Breast epithelium (tissue), 4 donors: ENCODE measurements at places on chromosomes 6 and 20. TPM values are rescaled to one million over a fixed set of nuclear protein-coding genes. Genes with fewer than 3 reads are reported as not detected.

DNA sequence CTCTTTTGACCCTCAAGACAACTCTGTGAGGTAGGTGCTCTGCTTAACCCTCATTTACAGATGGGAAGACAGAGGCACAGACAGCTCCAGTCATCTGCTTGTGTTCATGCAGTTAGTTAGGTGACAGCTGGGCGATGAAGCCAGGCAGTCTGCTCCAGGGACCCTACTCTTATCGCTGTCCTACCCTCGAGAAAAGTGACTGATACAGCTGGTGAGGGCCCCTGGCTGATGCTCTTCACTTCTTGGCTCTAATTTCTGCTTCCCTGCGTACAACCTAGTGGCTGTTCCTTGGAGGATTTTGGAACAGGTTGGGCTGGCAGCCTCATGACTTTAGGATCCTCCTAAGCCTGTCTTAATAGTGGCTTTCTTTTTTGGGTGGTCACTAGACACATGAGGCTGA, 9.1 kb upstream of the TJAP1 start:
- DNase-seq = no peak

DNA sequence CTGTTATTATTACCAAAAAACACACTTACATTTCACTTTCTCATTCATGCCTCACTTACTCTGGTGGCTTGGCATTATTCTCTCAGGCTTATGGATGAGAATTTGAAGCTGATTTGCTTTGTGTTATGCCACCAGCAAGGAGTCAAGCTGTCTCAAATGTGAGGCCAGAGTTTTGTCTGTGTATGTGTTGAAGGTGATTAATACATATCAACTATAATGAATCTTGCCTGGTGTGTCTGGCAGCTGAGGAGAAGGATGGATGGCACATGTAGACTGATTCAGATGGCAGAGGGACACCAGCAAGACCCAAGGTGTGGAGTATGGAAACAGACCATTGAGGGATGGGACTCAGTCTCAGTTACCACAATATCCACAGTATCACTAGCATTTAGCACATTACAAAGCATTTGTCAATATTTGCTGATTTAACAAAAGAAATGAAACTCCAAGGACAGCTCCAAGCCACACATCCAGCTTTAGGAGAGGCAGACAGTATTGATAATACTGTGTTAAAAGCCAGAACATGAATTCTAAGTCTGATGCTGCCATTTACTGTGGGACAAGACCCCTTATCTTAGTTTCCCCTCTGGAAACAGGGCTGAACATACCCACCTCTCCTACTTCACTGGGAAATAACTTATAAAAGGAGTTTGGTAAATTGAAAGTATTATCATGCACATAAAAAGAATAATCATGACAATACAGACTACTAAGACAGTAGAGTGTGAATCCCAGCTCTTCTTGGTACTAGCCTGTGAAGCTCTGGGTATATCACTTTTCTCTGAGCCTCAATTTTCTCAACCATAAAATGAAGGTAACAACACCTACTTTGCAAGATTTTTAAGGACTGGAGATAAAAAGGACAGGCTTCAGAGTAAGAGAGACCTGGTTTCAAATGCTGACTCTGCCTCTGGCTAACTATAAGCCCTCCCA, 11.2 kb downstream of the BCL2L1 start:
- DNase-seq = no peak

- no peak for DNase-seq
Observed at GRCh38 chr6:132513831-132514545, 1.1 kb upstream of the STX7 start.

DNA sequence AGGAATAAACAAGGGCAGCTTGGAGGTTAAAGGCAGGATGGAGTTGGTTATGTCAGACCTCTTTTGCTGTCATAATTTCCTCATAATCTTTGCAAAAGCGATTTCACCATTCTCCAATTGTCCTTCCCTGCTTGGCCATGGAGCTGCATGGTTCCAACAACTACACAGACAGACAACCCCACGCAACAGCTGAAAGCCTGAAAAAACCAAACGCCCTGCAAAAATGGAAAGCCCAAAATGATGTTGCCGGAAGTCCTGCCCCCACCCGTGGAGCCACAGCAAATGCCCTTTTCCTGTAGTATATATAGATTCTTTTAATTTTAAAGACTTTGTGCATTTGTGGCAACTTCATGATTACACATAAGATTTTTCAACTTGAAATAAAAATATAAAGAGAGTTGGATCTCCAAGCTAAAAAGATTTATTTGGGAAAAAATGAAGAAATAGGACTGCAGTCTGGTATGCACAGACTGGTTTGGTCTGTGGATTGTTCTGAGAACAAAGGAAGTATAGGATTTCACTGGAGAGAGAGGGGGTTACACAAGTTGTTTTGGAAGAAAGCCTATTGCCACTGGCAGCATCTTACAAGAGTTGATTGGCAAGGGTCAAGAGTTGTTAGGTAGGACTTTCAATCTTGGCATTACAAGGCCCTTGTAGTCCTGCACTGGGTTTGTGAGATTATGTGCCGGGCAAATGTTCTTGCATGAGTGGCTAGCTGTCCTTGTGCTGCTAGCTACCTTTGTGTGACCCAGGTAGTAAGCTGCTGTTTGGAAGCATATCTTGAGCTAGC, 190.0 kb downstream of the C6orf118 start:
- DNase-seq = no peak

DNA sequence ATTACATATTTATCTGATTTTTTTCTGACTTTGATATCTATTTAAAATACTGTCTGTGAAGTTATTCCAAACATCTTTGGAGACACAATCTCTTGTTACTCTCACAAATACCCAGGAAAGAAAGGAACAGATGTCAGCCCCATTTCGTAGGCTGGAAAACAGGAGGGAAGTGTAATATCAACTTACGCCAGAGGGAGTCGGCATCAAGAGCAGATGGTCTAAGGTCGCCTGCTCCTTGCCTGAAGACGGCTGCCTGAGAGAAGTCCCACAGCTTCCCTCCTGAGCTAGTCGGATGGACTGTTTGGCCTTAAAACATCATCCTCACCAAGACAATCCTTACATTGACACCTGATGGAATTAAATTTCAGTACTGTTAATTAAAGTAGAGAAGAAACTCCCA, 13.4 kb downstream of the CST7 start:
- no peak for DNase-seq

GRCh38 chr6:137489046-137490005, 4.9 kb downstream of the OLIG3 start:
- DNase-seq = no peak

GRCh38 chr6:75281653-75282052, 2.9 kb downstream of the TMEM30A start:
- DNase-seq = no peak

DNA sequence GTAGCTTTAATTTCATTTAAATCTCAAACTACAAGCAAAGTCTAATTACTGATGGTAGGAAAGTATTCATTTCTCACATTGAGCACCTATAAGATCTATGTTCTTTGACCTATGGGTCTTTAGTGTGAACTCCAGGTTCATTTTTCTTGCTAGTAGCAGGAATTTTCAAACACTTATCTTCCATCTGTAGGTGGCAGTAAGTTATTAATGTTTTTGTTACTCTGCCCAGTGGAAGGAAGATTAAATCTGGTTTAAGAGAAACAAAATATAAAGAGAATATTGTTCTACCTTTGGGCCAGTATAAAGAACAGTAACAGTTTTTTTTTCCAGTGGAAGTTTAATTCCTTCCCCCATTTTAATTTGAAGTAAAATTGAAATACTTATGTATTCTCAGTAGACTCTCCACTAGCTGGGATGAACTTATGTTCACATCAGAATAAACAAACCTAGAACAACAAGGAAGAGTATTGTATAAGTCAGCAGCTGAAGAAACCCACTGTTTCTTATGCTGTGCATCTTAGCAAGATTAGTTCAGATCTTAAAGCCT, 328.2 kb downstream of the PHF3 start:
- no peak for DNase-seq

- DNase-seq = no peak
Observed at GRCh38 chr6:154537511-154538325, 27.2 kb upstream of the CNKSR3 start.

DNA sequence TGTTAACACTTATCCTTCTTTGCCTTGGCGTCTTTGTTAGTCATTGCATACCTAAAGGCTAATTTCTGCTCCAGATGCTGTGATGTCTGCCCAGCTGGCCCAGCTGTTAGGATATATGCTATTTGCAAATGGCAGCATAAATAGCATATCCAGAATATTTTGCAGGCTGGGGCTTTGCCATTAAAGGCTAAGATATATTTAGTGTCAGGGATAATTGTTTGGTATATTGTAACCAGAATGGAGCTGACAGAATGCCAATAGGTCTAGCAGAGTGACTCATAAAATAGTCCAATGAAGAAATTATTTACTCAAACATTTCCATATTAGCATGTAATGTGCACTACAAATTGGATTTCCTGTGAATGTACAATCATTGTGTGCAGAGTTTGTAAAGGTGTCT, 584.1 kb upstream of the FLRT3 start:
- DNase-seq = no peak

DNA sequence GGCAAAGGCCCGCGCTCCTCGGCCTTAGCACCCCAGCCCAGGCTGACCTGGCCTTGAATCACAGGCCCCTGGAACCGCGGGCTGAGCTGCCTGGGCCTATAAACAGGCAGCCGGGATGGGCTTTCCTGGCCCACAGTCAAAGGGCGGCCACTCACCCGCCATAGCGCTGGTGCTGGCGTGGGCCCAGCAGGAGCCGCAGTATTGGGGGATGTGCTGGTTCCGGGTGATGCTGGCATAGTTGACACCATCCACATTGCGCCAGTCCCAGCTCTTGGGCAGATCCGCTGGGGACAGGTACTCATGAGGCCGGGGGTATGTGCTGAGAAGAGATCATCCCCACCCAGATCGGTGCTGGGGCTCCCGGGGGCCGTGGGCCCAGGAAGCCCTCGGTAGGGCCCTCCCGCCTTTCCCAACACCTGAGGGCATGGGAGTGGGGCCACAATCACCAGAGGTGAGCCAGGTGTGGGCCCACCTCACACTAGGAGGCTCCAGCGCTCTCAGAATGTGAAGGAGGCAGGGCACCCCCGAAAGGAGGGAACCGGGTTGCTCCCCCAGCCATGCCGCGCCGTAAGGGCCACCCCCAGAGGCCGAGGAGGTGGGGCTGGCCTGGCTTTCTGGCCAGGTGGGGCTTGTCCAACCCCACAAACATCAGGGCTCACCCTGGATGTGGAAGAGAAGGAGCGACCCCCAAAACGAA, 739 bp downstream of the CTSZ start:
- no peak for DNase-seq

- DNase-seq = no peak
Observed at GRCh38 chr6:155687645-155688044, 232.0 kb upstream of the NOX3 start.

The CLPSL2 gene
- total RNA-seq = not detected
